Central memory CD8-positive, alpha-beta T cell (primary cell): ENCODE measurements at places on chromosomes 3 and 15.

- H3K4me3 ChIP-seq, result no peak overlapping the region
- peaks cover 5% of the 10 kb centered on the region for H3K36me3 ChIP-seq
- DNase-seq, result no peak
- no peaks in the 10 kb centered on the region for H3K4me1 ChIP-seq
- no peaks in the 10 kb centered on the region for H3K27me3 ChIP-seq
These were observed 6.2 kb upstream of the ZNF619 start for GRCh38 chr3:40470701-40471100.

GRCh38 chr3:23157331-23157730 is 45.8 kb upstream of the UBE2E2 start:
- no peaks in the 10 kb centered on the region for H3K36me3 ChIP-seq
- H3K4me3 ChIP-seq, result no peak overlapping the region
- H3K4me1 ChIP-seq, result no peaks in the 10 kb centered on the region
- H3K27ac ChIP-seq, result no peak overlapping the region
- no peaks in the 10 kb centered on the region for H3K27me3 ChIP-seq
- no peak for DNase-seq

DNA sequence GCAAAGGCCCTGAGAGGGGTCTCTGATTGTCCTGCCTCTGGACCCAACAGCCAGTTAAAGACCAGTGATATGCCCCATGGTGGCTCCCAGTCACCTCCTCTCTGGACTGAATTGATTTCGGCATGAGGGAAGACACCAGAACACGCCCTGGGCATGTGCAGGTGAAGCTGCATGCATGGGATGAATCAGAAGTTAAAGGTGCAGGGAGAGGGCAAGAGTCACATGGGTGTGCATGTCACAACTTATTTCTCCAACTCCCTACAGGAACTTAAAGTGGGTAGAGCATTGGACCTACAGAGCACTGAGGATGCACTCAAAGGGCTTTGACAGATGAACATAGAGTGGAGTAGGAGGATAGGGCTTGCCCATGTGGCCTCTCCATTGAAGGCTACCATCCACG is 16.9 kb upstream of the RHCG start:
- no peak for DNase-seq
- H3K27ac ChIP-seq, result no peak overlapping the region
- H3K27me3 ChIP-seq, result peaks cover 61% of the 10 kb centered on the region
- H3K4me3 ChIP-seq, result no peak overlapping the region

- H3K36me3 ChIP-seq, result peaks cover 9% of the 10 kb centered on the region
- H3K4me3 ChIP-seq, result no peak overlapping the region
- no peak overlapping the region for H3K27ac ChIP-seq
- DNase-seq, result no peak
- H3K4me1 ChIP-seq, result no peaks in the 10 kb centered on the region
These were observed 19.7 kb downstream of the SSR3 start for GRCh38 chr3:156535162-156535627.

DNA sequence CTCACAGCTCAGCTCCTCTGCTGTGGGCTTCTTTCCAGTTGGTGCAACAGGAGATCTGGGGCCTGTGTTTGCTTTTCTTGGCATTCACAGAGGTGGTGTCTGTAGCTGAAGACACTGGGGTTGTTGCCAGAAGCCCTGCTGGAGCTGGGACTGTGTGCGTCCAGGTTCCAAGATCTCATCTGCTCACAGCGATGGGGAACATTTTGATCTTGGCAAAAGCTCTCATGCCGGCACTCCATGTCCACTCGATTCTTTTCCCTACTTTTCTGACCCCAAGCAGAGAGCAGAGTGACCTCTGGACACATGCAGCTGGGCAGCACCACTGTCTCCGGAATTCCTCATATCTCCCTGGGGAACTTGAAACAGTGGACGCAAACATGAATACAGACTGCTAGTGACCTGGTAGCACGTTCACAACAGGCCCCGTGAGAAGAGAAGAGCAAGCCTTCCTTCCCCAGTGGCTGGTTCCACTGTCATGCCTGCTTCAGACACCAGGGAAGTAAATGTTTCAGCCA is 36.1 kb upstream of the MECOM start:
- H3K4me3 ChIP-seq, result no peak overlapping the region
- no peak overlapping the region for H3K27ac ChIP-seq

- H3K27ac ChIP-seq, result no peak overlapping the region
- no peak overlapping the region for H3K4me3 ChIP-seq
- no peaks in the 10 kb centered on the region for H3K4me1 ChIP-seq
- peaks cover 7% of the 10 kb centered on the region for H3K36me3 ChIP-seq
- H3K27me3 ChIP-seq, result no peaks in the 10 kb centered on the region
These were observed 25.7 kb downstream of the CEP152 start for GRCh38 chr15:48785195-48785594.
